ENCODE measurements at places on chromosomes 6 and 20.

DNA sequence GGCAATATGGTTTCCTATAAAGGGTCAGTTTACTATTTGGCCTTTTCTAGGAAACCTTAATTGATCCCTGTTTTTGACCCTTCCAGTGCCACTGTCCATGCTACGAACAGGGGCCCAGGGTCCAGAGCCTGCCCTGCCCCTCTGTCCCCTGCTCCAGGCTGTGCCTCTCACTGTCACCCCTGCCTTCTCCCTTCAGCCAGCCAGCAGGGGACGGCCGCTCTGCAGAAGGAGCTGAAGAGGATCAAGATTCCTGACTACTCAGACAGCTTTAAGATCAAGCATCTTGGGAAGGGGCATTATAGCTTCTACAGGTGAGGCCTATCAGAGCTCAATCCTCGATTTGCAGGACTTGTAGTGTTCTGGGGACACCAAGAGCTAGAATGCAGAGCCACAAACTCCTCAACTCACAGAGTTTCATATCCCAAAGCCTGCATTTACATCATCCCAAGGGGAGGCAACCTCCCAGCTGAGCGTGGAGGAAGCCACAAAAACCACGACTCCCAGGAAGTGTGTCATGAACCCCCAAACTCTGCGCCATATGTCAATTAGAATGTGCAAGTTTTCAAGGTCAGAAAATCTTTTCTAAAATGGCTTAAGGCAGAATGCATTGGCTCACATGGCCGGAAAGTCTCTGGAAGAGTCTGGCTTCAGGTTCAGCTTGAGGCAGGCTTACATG lies 3.6 kb downstream of the BPI start:
- no peak for DNase-seq

DNA sequence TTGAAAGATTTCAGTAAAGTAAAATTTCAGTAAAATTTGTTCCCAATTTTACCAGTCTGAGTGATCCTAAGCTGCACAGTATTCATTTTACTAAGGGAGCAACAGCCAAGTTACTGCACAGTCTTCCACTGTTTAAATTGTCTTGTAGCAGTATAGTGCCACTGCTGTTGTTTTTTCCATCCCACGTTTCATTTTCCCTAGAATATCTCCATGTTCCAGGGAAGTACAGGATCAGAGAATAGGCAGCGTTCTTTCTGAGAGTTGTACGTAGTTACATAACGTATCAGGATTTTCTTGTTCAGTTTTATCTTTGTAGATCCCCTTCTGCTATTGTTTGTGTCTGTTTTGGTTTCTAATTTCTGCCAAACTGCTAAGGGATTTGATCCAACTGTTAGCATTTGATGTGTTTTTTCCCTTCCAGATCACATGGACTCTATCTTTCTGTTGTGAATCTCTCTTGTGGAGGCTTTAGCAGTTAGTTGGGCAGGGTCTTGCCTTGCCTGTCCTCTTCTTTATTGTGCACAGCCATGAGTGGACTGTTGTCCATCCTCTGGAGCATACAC lies 38.4 kb downstream of the BCKDHB start:
- DNase-seq: no peak

DNA sequence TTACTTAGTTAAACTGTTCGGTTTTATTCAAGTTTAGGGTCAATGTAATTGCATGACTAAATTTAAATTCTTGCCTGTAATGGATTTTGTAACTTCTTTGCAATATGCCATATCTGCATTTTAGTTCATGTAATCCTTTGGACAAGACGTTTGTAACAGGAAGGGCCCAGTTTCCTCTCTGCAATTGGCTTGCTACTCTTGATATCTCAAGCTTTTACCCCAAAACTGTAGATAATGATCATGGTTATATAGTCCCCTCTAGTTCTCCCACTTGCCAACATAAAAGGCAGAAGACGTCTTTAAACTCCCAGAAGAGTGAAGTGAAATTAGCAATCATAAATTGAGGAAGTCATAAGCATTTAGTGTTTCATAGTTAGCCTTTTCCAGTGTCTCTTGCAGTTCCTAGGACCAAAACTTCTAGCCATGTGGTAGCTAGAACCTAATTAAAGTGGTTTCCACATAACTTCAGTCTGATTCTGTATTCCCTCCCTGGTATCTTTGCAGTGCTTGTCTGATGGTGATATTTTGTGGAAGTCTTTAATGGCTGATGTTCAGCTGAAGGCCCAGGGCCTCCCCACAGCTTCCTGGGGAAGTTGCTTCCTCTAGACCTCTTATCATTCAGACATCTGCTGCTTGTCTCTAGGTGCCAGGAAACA lies 117.8 kb upstream of the SUPT3H start:
- peak; percentile 24 for DNase-seq

DNA sequence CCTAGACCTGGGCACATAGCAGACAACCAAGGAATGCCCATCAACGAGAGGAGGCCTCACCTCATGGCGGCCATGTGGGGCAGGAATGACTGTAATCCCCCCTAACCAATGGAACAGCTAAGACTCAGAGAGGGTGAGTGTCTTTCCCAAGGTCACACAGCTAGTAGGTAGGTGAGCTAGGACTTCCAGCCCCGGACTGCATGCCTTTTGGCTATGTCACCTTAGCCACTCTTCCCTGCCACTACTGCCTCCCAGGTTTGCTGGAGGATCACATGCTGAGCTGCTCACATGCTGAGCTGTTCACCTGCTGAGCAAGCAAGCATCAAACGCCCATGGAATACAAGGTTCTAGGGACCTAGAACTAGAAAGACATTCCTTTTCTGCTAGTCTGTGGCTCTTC lies 188.5 kb upstream of the PMEPA1 start:
- no peak for DNase-seq

- DNase-seq: no peak
Measured at GRCh38 chr6:167115054-167115453, 7.8 kb upstream of the CCR6 start.

GRCh38 chr6:28172006-28172405 lies 30.3 kb downstream of the ZKSCAN8 start:
- no peak for DNase-seq

DNA sequence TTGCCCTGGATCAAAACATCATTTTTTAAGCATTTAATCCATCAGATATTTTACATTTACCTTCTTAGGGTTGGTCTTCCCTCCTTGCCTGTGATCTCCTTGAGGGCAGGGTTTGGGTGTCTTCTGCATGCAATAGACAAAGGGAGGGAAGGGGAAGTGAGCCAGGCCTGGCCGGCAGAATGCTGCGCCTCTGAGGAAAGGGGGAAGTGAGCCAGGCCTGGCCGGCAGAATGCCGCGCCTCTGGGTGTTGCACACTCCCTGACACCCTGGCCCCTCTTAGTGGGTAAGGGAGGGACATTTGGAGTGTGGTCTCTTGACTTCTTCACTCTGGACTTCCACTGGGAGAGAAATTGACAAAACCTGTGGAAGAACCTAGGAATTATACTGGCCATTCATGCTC lies 12.4 kb downstream of the PSMF1 start:
- DNase-seq: no peak

GRCh38 chr6:156169371-156169770 lies 607.8 kb upstream of the ARID1B start:
- no peak for DNase-seq

- DNase-seq: no peak
Measured at GRCh38 chr20:50792708-50793574, 1.9 kb upstream of the BCAS4 start.

DNA sequence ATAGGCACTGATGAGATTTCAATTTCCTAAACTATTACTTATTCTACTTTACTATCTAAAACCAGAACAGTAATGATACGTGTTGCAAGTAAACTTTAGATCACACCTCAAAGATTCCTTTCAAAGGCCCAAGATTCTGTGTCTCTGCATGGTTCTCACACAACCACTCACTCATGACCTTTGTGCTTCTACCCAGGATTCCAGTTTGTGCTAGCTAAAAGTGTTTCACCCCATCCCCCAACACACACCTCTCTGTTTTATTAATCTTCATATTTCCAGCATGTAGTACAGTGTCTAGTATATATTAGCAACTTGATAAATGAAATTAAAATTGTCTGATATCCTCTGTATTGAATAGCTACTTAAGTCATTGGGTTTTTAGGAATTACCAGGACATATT lies 8.8 kb upstream of the SH3BGRL2 start:
- DNase-seq: no peak

- DNase-seq: no peak
Measured at GRCh38 chr20:821046-821730, 12.3 kb upstream of the FAM110A start.

GRCh38 chr20:4821590-4821989 lies 99.9 kb downstream of the PRND start:
- no peak for DNase-seq

- no peak for DNase-seq
Measured at GRCh38 chr6:37192666-37193065, 22.7 kb downstream of the PIM1 start.
